Fibroblast of skin of abdomen (primary cell): ENCODE measurements at places on chromosomes 5 and 9.
A peak's percentile ranks its signal among the peaks of the same experiment; 100 is the strongest.

DNA sequence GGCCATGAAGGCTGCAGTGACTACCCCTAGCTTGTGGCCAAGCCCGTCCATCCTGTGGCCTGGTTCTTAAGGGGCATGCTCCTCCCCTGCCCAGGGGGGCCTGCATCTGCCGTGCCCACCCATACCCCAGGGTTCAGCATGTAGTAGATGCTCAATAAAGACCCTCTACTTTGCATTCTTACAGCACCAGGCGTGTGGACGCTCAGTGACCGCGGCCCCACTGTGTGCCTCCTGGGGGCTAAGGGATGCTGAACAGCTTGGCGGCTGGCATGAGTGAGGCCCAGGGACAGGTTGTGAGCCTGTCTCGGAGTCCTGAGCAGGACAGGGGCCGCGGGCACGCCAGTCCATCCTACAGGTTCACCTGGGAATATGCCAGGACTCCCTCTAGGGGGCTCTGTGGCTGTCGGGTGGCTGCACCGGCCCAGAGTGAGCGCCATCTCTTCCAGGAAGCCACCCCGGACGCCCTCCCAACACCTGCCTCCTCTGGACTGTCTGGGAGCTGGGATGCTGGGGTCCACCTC is 9.1 kb downstream of the NOTCH1 start:
- no peak for DNase-seq

- DNase-seq: no peak
These were observed 5.3 kb upstream of the FAM120AOS start for GRCh38 chr9:93458712-93459111.

DNA sequence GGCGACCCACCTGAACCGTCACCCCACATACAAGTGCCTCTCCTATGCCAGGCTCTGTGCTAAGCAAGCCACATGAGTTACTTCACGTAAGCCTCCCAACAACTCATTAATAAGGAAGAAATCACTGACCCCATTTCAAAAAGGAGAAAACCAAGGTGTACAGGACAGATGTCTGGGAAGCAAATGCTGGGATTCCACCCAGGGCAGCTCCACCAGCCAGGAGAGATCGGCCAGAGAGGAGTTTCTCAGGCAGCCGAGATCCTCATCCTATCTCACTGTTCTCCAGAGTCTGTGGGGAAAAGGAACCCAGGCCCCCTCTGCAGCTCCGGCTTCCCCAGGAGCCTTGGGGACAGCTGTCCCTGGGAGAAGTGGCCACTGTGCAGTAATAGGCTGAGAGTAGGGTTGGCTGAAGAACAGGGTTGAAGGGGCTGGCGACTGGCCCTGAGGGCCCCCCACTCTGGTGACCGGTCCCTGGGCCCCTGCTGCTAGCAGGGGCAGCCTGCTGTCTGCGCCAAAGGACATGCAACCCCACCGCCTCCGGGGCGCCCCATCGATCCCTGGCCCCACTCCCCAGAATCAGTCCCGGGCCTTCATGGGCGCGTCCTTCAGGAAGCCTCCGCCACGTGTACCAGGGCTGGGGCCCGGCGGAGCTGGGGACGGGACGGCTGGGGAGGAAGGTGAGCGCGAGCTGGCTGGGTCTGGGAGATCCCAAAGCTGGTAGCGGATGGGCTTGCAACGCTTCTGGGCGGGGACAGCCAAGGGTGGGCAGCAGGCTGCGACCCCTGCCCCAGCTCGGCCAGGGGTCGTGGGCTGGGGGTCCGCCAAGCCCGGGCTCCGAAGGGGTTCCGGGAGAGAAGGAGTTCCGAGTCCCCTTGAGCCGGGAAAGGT is 44.1 kb upstream of the STXBP1 start:
- DNase-seq: no peak

GRCh38 chr5:119270121-119270565 is 85.7 kb upstream of the TNFAIP8 start:
- DNase-seq: no peak

DNA sequence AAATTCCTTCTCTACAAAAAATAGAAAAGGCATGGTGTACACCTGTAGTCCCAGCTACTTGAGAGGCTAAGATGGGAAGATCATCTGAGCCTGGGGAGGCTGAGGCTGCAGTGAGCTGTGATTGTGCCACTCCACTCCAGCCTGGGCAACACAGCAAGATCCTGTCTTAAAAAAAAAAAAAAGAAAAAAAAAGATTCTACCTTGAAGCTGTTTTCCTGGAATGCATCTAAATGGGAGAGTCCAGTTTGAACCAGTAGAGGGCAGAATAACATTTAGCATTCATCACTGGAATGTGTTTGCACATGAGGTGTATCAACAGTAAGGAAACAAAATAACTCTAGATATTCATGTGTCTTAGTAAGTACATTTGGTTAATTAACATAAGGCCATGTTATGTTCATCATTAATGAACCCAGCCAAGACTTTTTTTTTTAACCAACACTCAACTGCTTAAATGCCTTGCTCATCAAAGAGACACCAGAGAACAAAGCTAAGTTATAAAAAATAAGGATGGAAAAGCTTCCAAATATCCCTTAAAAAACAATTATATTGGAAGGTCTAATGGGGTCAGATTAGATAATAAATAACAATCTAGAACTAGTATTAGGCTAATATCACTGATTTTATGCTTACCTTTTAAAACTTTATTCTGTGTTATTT is 16.1 kb downstream of the IFNE start:
- peak; percentile 59 for DNase-seq

- no peak for DNase-seq
These were observed 13.7 kb upstream of the RUFY1 start for GRCh38 chr5:179536676-179537075.

- no peak for DNase-seq
These were observed 60.7 kb upstream of the RPS23 start for GRCh38 chr5:82338771-82339373.

- no peak for DNase-seq
These were observed 232.1 kb downstream of the ENC1 start for GRCh38 chr5:74408150-74409043.

- DNase-seq: no peak
These were observed 73.0 kb upstream of the SNX2 start for GRCh38 chr5:122701640-122702523.

DNA sequence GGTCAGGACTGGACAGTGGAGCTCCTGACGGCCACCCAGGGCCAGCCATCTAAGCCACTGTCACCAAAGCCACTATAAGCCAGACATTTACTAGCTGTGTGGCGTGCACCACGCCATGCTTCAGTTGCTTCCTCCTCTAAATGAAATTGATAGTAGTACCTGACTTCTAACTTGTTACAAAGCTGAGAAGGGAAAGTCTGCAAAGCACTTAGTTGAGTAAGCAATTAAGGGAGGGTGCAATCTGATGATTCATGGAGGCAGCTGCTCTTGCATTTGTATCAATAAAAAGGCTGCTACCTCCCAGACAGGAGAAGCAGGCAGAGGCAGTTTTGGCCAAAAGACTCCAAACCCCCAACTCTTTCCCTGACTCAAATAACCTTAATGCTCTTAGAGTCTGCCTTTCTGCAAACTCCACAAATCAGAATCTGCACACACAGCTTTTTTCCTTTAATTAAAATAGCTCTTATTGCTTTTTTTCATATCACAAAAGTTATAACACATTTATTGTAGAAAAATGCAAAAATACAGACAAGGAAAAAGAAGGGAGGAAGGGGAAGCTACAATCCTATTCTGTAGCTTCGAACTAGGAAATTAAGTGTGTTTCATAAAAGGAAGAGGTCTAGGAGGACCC is 19.3 kb upstream of the RAPGEF1 start:
- DNase-seq: no peak

DNA sequence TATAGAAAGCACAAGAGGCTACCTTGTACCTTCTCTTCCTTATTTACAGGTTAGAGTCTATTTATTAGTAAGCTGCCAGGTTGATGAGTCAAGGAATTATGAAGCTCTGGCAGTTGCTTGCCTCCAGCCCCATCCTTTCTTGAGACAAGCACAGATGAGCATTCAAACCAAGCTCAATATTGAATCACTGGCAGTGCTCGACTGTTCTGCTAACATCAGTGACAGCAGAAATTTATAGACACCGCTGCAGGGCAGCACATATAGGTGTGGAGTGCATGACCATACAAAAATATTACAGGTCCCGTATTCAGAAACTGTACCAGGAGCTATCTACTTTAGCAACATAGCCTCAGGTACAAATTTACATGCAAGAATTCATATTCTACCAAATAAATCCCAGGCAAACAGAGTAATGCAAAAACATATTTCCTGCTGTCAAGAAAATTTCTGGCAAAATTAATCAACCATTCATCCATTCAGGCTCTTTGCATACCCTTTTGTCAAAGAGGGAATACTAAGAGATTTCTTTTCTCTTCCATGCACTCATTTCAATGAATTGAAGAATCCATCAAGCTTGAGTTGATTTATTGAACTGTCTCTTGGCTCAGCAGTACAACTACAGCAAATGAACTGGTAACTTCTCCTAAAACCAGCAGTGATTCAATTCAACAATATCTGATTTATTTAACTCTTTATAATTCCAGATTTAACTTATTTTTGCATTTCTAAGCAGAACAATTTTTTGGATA is 26.9 kb upstream of the PCA3 start:
- no peak for DNase-seq

GRCh38 chr5:118593003-118593328 is 395.4 kb downstream of the DTWD2 start:
- DNase-seq: no peak

DNA sequence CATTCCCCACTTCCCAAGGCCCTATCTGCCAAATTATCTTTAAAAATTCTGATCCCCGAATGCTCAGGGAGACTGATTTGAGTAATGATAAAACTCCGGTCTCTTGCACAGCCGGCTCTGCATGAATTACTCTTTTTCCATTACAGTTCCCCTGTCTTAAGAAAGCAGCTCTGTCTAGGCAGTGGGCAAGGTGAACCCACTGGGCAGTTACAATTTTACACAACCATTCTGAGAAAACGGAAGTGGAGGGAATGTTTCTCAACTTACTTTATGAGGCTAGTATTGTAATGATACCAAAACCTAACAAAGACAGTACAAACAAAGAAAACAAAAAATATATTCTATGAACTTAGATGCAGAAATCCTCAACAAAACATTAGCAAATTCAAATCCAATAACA is 100.0 kb downstream of the MCTP1 start:
- DNase-seq: no peak

DNA sequence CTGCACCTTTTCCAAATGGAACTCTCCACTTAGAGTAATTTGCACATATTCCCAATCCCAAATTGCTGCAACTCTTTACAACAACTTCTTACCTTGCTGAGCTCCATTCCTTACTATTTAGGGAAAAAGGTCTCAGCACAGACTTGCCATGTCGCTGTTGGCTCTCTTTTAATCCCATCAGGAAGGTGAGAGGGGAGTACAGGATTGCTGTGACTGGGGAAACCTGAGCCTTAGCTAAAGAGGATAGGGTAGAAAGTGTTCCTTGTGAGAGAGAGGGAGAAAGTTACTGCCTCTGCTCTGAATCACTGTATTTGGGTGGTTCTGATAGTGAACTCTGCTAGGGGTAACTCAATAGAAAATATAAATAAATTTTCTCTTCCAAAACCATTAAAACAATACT is 43.7 kb upstream of the GABRA1 start:
- no peak for DNase-seq

- peak; percentile 95 for DNase-seq
These were observed 210.6 kb downstream of the AUH start for GRCh38 chr9:91150998-91151717.

DNA sequence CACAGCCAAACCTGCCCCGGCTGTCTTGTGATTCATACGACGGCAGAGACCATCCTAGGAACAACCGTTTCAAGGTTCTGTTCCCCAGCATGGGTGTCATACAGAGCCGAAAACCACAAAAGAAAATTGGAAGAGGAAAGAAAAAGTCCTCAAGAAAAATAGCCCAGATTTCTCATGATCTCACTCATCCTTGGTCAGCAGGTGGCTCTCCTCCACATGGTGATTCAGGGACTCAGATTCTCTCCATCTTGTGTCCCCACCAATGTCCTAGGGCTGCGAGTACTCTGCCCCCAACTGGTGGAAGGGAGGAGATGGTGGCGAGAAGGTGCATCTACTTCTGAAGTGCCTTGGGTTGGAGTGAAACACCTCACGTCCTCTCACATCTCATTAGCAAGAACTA is 25.6 kb downstream of the PDZD2 start:
- no peak for DNase-seq

GRCh38 chr5:156871212-156871611 is 21.1 kb downstream of the PPP1R2B start:
- DNase-seq: no peak

DNA sequence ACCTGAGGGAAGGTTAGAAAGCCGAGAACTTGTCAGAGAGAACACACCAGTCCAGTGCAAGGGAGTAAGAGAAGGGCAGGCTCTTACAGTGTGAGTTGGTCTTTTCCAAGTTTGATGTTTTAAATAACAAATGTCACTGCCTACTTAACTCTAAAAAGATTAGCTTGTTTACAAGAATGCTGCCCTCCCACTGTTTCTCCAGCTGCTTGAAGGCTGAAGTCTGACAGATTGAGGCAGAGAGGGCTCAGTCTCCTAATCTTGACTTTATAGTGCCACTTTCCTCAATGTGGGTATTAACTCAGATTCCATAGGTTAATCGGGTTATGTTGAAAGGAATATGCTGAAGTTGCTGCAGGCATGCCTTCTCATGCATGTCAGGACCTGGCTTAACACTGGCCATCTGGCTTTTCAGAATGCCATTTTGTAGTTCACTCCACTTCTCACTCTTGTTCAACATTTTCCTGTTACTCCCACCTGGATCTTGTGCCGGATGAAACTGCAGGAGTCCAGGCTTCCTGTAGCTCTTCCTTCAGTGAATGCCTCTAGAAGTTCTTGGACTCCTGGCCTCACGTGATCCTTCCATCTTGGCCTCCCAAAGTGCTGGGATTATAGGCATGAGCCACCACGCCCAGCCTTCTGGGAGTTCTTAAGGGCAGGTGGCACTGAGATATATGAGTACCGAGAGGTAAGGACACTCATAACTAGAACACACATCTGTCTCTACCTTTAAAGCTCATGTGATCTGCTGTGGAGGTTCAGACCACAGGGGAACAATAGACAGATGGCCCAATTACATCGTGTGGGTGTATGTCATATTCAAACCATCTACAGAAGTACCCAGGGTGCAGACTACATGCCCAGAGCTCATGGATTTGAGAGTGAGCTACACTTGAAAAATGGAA is 249.7 kb downstream of the ARHGAP26 start:
- no peak for DNase-seq

GRCh38 chr9:38708759-38709158 is 11.2 kb downstream of the FAM240B start:
- DNase-seq: peak; percentile 38

DNA sequence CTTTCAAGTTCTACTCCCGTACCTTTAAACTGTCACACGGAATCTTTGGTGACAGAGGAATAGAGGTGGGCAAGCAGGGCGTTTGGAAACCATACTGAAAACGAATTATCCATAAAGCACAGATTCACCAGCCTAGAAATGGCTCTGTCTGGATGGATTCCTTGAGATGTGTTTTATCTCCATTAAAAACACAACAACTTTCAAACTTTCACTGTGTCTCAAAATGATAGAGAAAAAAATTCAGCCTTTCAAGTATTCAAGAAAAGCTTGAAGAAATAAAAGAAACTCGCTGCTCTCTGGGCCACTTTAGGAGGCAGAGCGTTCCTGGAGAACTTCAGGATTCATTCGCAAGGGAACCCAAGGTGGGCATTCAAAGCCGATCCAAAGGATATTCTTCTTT is 589 bp upstream of the THBS4 start:
- no peak for DNase-seq
